ENCODE measurements at places on chromosomes 4 and X.

DNA sequence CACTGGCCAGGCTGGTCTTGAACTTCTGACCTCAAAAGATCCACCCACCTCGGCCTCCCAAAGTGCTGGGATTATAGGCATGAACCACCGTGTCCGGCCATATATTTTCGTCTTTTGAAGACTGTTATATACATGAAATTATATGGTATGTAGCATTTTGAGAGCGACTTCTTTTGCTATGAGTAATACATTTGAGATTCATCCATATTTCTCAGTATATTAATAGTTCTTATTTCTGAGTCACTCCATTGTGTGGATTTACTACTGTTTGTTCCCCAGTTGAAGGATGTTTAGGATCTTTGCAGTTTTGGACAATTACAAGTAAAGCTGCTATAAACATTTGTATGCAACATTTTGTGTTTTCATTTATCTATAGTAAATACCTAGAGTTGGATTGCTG, 34.9 kb downstream of the GNL3L start:
- no peak for DNase-seq

DNA sequence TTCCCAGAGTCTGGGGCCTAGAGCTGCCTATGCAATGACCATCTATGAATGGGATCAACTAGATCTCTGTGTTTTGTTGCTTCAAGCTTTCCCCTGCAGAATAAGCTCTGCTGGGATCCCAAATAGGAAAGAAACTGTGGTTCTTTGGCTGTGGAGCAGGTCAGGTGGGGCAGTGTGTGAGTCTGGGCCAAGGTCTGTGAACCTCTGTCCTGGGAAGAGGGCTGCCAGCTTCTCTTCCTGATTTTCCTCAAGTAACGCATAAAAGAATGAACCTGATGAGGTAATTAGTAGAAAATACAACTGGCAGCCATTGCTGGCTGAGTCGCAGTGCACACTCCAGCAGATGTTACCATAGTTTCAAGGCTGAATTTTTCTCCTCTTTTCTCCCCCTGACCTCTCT, 4.6 kb upstream of the PIN4 start:
- no peak for DNase-seq

GRCh38 chr4:5266991-5267390, 215.7 kb downstream of the STK32B start:
- no peak for DNase-seq

DNA sequence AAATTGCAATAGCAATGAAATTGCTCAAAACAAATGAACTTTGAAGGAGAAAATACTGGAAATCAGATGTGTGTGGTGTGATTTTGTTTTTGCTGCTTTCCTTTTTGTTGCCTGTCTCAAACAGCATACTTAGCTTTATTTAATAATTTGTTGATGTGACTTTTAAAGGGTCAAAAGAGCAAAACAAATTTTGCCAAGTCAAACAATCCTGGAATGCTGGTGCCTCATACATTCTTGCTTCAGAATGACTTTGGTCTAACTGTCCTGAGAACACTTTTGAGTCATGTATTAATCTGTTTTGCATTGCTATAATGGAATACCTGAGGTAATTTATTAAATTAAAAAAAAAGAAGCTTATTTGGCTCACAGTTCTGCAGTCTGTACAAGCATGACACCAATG, 3.4 kb downstream of the PF4V1 start:
- DNase-seq, result no peak

GRCh38 chr4:832536-832935, 6.6 kb upstream of the CPLX1 start:
- DNase-seq, result no peak

GRCh38 chr4:126969360-126970235, 663.2 kb upstream of the INTU start:
- peak; percentile 13 for DNase-seq

DNA sequence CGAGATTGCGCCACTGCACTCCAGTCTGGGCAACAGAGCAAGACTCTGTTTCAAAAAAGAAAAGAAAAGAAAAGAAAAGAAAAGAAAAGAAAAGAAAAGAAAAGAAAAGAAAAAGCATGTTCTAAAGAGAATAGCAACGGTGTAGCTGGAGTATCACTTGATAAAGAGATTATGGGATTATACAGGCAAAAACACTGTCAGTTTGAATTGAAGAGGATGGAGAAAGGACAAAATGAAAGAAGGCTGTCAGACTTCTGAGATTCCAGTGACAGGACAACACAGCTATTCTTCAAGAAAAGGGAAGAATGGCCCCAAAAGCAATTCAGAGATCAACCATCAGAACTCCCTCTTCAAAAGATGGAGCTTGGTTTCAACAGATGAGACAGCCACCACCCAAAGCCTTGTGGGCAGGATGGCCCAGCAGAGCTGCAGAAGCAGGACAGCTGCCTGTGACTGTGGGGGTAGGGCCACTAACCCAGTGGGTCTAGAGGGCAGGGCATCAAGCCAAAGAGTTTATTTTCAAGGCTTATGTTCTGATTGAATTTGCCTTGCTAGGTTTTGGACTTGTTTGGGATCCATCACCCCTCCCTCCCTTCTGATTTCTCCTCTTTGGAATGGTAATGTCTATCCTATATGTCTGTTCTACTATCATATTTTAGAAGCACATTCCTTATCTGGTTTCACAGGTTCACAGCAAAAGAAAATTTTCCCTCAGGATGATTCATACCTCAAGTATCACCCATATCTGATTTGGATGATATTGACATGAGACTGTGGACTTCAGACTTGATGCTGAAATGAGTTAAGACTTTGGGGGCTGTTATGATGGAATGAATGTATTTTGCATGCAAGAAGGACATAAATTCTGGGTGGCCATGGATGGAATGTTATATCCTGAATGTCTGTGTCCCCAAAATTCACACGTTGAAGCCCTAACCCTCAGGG, 17.5 kb downstream of the RFC1 start:
- DNase-seq, result no peak

DNA sequence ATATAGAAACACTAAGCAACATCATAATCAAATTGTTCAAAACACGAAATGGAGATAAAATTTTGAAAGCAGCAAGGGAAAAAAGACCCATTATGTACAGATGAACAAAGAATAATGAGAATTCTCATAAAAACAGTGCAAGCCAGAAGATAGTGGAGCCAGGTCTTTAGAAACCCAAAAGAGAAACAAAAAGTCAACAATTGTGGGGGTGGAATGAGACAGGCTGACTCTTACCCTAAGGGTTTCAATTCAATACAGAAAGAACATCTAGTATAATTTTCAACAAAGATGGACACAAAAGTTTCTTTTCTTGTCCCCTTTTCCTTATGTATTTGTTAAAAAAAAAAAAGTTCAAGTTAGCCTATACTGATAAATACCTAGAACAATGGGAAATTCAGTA, 34.0 kb upstream of the MAGEB2 start:
- DNase-seq, result no peak

DNA sequence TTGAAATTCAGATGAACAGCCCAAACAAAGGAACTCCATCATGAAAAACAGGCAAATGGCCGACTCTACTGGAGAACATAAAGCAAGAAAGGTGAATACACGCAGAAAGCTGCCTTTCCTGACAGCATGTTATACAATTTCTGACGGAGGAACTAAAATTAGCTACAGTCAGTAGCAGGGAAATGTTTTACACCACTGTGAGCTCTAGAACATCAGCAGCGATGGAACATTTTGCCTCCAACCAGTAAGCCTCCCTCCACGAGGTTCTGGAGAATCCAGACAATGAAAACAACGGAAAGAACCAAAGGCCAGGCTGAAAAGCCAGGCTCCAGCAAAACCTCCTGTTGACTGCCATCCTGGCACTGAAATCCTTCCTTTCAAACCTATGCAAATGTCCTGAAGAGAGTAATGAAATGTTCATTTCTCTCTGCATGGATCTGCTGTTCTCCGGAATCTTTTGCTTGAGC, 78.9 kb downstream of the IRF2 start:
- no peak for DNase-seq

DNA sequence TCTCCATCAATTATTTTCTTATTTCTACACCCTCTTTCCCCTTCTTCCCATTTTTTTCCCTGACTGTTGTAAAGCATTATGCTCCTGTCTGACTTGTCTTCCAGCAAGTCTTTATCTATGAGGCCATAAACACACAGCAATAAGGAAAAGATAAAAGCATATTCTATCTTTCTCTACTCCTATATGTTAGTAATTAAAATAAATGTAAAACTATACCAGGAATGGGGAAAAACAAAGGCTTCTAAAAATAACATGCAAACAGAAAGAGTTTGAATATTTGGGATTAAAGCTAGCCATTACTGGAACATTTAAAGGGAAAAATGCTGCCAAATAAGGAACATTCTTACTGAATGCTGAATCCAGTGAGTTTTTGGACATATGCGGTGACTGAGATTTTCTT, 471.7 kb upstream of the HS3ST1 start:
- DNase-seq, result no peak

DNA sequence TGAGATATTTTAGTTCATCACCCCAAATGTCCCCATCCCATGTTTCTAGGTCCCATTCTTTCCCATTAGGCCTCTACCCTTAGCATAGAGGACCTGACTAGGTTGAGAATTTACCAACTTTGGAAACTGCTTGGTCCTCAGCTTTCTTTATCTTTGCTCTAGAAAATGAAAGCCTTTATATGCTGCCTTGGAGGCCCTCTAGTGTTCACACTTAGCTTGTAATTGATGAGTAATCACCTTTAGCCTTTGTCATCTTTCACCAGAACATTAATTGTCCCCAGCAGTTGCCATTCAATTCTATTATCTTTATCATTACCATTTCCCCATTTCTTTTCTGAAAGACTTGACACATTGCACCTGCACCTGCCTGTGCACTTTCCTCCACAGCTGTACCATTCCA, 589.2 kb upstream of the NR3C2 start:
- DNase-seq, result peak; percentile 26

GRCh38 chr4:132592340-132592739, 556.8 kb upstream of the PCDH10 start:
- DNase-seq, result no peak

DNA sequence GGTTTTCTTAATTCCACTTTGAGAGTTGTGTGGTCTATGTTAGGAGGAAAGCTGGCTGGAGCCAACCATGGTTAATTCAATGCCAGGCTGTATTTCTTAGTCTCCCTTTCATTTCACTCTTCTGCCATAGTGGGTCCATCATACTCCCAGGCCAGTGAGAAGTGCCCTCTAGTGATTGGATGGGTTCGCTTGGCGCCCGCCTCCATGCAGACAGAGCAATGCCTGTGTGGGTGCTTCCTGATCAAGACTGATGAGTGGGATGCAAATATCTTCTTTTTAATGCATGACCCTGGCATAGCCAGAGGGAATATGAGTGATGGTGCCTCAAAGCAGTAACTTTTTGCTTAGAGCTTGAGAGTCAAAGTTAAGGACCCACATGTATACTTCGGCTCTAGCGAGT, 6.4 kb downstream of the BMX start:
- no peak for DNase-seq

GRCh38 chrX:3161681-3162080, 120.4 kb downstream of the ARSF start:
- no peak for DNase-seq

Data from kidney (tissue), 22 donors.